ENCODE measurements at places on chromosomes 11 and 22.

- DNase-seq: peak; percentile 8
Measured at GRCh38 chr11:110173811-110174644, 80.8 kb downstream of the ZC3H12C start.

DNA sequence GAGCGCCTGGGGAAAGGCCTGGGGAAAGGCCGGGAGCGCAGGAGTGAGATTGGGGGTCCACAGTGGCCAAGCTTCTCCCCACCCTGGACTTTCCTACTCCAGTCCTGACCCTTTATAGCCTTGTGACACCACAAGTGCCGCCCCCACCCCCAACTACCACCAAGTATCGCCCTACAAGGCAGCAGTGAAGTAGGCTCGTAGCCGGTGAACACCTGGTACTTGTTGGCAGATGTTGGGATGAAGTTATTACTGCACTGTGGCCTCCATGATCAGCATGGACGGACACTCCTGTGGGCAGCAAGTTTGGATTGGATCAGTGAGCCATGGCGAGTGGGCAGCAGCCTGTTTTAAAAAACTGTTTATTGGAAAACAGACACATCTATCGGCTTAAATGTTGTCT, 45.0 kb downstream of the EIF3F start:
- DNase-seq: no peak

DNA sequence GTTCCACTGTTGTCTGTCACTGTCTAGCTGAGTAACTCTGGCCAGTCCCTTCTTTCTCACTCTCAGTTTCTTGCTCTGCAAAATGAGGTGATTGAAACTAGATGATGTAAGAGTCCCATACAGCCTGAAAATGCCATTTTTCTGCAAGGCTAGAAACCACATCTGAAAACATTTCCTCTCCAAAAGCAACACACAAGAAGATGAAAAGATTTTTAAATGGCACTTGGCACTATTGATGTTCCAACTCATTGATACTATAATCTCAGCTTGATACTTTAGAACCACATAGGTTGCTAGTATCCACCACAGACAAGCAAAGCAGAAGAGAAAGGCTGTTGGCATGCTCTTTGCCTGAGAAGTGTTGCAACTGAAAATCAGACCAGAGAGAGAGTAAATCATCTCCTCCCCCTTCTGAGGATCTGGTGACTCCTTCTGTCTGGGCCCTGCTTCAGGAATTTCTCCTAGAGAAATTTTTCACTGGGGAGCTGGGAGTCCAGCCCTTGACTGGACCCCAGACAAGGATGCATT, 1217.9 kb downstream of the LRRC4C start:
- no peak for DNase-seq

GRCh38 chr22:41681616-41682015, 7.1 kb downstream of the SNU13 start:
- no peak for DNase-seq

- DNase-seq: no peak
Measured at GRCh38 chr11:134429106-134429505, 17.1 kb upstream of the B3GAT1 start.

DNA sequence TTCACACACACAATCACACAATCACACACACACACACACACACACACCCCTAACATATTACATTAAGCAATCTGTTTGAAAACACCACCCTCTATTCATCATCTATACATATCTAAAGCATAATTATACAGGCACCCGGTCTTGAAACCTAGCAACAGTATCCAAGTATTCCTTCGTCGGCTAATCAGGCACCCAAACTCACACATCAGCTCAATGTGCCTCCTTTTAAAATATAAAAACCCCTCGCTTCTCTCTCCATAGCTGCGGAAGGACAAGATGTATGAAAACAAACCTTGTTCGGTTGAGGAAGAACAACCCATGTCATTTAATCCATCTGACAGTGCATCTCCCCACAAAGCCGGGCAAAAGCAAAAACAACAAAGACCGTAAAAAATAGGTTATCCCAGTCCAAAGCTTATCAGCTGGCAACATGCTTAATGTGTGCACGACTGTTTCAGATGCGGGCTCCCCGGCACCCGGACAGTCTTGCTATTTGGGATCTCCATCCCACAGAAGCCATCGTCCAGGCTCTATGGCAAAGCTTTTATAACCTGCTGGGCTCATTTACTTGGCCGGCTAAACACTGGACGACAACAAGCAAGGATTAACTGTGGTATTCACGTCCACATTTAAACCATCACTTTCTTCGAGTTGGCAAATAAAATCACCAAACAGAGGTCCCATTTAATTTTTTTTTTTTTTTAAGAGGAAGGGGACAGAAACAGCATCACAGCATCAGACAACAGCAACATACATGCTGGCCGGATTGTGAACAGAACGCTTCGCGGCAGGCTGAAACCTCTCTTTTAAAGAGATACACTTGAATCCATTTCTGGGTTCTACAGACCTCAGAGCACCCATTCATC, 365.5 kb downstream of the SHANK2 start:
- DNase-seq: no peak

DNA sequence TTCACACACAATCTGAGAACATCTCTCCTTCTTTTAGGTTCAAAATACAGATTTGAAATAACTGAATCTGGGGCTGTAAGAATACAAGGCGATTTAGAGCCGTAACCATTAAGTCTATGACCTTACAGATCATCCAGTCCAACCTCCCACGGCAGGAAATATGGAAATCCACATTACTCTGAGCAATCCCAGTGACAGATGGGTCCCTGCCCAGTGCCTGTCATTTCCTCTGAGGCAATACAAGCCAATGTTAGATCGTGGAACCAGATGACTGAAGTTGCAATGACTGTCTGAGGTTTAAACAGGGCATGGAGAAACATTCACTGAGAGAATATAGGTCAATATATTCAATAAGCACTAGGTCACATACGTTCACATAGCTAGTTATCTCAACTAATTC, 77.4 kb upstream of the OR5AK2 start:
- DNase-seq: no peak

DNA sequence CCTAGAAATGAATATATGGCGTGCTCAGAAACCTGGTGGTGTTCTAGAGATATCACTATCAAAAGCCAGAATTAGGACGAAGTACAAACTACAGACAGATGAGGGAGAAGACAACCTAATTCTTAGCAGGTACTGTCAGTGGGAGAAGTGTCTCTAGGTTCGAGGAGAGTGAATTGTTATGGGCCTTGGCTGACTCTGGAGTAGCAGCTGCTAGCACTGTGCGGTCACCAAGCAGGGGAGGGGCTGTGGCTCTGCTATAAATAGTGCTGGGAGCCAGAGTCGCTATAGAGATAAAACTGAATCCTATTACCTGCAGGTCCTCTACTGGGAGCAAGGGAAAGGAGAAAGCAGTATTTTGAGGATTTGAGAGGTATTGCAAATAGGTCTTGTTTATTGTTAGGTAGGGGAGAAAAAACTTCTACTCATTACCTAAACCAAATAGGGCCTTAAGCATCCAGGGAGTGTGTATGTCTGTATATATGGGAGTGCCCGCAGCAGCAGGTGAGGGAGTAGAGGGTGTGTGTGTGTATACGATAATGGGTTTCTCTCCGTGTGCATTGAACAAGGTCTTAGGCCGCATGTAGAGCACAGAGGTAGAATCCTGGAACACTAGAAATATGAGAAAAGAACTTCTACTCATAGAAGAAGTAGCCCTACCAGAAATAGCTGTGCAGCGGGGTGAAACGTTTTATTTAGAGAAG, 2.2 kb downstream of the MADD start:
- DNase-seq: no peak

- DNase-seq: no peak
Measured at GRCh38 chr11:130672911-130673310, 224.5 kb downstream of the ADAMTS15 start.

GRCh38 chr11:118607401-118608359, at the start of gene PHLDB1:
TSS of gene PHLDB1 (plus strand) at chr11:118607615. CDS start at chr11:118613837, 6,222 bp downstream.
- DNase-seq: no peak

DNA sequence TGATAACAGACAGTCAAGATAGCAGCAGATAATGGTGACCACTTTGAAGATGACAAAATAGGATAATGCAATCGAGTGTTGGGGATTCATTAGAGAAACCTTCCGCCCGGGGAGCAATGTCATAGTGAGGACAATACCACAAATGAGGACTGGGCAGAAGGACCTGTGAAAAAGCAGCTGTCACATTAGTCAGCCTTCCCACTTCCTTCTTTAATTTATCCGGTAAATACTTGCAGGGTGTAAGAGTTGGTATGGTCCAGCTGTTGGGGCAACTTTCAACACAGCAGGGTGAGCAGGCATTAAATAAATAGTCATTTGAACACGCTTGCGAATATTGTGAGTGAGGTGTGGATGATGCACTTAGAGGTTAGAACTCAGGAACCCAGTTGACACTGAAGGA, 132.5 kb upstream of the KIRREL3 start:
- no peak for DNase-seq

GRCh38 chr11:133830931-133831907, 14.1 kb downstream of the SPATA19 start:
- no peak for DNase-seq

- no peak for DNase-seq
Measured at GRCh38 chr22:37634417-37634924, 5.0 kb upstream of the SH3BP1 start.

DNA sequence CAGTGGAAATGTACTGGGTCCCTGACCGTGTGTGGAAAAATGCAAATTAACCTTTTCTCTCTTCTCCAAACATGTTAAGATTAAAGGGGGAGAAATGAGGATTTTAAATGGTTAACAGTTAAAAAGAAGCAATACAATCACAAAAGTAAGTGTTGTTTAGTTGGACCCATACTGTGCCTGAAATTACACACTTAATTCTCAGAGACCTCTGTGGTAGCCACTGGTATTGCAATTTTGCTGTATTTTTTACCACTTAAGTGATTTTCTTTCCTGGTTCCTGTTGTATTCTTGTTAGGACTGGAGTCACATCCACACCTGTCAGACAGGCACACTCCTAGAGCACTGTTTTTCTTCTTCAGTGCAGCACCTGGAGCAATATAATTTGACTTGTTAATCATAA, 179.6 kb upstream of the PDGFD start:
- no peak for DNase-seq

- no peak for DNase-seq
Measured at GRCh38 chr11:121717296-121717695, 264.5 kb upstream of the SORL1-AS1 start.

DNA sequence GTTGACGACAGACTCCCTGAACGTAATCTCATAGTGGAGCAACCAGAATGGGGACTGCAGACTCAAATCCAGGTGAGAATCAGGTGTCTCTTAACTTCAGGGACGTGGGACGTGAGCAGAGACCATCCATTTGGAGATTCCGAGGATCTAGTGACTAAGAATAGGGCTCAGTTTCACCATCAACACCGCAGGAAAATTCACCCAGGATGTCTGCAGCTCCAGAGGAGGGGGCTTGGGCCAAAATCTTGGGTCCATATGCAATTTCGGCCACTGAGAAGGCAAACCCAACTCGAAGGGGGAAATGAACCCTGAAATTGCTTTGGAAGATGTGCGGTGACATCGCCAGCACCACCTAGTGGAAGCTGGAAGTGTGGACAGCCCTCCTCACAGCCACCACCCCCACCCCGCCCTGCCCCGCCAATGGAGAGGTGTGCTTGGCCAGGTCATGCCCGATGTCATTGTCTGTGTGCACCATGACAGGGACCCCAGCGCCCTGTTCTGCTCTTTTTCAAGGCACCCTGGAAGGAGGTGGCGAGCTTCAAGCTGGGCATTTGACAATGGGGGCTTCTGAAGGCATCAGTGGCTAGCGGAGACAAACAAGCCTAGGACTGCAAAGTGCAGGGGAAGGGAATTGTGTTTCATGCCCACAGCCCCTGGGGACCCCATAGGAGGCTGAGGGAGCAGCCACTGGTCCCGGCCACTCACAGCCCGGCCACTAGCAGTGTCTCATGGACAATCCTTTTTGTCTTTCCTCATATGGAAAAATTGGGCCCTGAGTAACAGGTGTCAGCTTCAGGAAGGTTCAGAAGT, 24.8 kb downstream of the APOL1 start:
- peak; percentile 41 for DNase-seq

GRCh38 chr11:100240025-100240539, 447.0 kb upstream of the ARHGAP42 start:
- DNase-seq: no peak

DNA sequence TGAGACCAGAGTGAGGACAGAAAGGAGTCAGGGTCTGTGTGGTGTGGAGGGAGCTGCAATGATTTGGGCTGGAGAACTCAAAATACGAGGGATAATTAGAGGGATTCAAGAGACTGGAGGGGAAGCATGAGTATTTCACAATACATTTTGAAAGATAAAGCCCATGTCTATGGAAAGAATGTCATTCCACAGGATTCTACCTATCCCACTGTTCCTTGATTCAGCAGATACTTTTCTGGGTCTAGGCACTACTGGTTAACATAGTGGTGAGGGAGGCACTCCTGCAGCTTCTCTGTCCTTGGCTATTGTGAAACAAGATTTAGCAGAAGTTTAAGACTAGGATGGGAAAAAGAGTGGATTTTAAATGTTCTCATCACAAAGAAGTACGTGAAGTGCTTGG, 72.9 kb upstream of the RASSF10 start:
- DNase-seq: no peak

- no peak for DNase-seq
Measured at GRCh38 chr11:76173663-76174062, 32.6 kb downstream of the WNT11 start.

DNA sequence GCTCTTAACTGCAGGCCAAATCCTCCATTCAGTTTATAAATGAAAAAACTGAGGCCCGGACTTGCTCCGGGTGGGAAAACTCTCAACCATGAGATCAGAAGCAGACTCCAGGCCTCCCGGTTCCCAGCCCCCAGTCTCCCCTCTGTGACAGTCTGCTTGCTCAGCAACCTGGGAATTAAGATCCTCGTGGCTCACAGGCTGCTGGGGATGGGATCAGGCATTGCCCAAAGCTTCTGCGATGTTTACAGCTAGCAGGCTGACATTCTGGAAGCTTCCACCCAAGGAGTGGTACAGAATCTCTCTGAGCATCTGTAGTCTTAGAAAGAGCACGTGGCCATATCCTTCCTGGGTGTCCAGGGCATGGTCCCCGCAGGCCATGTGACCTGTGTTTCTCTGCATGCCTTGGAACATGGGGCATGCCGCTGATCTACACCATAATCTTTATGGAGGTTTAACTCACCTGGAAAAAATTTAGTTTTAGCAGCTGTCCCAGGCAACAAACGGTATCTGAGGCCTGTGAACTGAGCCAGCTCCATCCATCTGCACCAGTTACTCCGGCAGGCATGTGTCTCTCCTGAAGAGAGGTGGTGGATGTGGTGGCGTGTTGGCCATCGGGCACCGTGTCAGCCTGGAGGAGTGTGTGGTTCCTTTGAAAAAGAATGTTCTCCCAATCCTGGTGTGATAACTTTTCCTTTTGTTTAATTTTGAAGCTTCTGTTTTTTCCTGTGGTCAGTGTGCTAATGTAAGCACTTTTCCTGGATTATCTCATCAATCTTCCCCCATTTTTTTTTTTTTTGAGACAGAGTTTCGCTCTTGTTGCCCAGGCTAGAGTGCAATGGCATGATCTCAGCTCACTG, 7.9 kb downstream of the FBLN1 start:
- DNase-seq: no peak

DNA sequence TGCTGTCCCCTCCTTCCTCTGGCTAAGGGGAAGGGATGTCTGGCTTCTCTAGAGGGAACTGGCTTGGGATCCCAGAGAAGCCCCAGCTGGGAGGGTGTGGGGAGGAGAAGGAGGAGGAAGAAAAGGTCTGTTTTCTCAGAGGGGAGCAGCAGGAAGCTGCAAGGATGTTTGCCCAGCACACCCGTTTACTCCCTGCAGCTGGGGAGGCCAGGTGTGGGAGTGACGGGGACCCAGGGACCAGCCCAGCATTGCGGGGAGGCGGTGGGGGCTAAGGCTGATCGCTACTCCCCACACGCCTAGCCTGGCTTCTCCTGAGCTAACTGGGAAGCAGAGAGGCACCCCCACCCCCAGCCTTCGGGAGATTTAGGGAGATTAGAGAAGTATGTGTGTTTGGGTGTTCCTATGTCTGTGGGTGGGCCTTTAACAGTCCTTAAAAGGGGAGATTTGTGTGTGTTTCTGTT, 3.9 kb downstream of the CREB3L1 start:
- DNase-seq: no peak

Measured in NCI-H1048 (cell line).